ENCODE measurements at places on chromosomes 13 and 19.

- peak; percentile 98 for DNase-seq
These were observed 27.8 kb downstream of the NFIX start for GRCh38 chr19:13022859-13023636.

- no peak for DNase-seq
These were observed 35.6 kb upstream of the PSPC1 start for GRCh38 chr13:19818223-19818842.

DNA sequence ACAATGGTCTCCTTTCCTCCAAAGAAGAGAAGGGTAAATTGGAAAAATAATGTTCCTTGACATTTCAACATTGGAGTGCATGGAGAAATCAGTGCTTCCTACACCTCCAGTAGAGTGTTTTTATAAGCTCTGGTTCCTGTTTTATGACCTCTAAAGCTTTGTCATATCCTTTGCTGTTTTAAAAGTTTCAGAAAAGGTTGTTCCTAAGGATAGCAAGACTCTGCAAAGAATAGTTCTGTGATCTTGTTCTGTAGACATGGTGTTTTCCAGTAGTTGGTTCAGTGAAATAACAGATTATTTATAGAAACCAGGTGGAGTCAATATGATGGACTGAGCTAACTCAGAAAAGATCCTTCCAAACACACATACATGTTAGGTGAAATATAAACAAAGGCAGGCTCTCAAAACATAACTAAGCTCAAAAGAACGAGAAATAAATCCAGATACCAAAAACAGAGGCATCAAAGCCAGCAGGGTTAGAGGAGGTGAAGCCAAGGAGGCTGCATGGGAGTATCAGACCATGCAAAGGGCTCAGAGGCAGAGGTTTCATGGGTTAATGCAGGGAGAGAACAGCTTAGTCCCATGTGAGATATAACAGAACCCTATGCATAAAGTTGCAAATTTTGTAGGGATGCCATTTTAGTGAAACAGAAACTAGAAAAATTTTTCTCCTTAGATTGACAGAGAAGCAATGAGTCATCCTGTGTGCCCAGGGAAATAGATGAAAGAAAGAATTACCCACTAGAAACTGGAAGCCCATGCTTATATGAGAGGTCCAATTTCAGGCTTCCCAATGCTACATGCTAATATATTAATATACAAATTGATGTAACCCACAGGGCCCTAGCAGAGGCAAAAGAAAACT, 44.3 kb downstream of the SHISA2 start:
- no peak for DNase-seq

DNA sequence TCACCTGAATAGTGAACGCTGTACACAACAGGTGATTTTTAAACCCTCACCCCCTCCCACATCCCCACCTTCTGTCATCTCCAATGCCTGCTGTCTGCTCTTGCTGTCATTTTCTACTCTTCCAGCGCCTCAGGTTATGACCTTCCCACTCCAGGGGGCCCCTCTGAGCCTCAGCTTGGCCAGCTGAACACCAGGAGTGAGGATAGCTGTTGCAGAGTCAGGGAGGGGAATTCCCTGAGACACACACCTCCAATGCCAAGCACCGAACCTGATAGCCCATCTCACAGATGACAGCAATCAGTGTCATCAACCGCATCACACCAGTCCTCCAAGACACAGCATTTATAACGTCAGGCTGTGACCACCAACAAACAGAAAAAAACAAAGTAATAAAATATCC, 193.5 kb downstream of the ZNF536 start:
- no peak for DNase-seq

GRCh38 chr13:79870123-79870522, 389.2 kb downstream of the NDFIP2 start:
- DNase-seq: peak; percentile 10

DNA sequence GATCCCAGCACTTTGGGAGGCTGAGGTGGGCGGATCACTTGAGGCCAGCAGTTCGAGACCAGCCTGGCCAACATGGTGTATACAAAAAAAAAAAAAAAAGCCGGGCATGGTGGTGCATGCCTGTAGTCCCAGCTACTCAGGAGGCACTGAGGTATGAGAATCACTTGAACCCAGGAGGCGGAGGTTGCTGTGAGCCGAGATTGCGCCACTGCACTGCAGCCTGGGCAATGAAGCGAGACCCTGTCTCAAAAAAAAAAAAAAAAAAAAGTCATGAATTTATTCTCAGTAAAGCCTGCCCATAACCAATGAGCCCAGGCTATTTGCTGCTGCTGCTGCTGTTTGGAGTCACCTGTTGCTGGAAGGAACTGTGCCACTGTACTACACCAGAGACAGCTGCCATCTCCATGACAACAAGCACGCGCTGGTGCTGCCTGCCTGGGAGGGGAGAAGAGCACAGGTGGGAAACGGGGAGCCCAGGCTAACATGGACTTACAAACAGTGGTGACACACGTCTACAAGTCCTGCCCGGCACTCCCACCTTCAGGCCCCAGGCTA, 11.3 kb downstream of the ZFR2 start:
- no peak for DNase-seq

DNA sequence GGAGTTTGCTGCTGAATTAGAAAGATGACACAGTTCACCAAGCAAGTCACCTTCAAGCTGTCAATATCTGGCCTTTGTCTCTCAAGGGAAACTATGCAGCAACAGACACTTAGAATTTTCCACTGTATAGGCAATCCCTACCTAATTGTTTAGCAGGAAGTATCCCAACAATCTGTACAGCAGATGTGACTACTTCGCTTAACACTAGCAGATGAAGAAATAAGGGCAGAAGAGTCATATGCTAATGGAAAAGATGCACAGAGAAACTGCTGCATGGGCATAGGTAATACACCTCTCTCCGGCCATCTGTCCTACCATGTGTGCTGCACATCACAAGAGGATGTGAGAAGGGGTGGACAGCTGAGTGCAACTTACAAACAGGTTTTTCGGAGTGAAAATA, 851.2 kb downstream of the PCDH9 start:
- peak; percentile 7 for DNase-seq

DNA sequence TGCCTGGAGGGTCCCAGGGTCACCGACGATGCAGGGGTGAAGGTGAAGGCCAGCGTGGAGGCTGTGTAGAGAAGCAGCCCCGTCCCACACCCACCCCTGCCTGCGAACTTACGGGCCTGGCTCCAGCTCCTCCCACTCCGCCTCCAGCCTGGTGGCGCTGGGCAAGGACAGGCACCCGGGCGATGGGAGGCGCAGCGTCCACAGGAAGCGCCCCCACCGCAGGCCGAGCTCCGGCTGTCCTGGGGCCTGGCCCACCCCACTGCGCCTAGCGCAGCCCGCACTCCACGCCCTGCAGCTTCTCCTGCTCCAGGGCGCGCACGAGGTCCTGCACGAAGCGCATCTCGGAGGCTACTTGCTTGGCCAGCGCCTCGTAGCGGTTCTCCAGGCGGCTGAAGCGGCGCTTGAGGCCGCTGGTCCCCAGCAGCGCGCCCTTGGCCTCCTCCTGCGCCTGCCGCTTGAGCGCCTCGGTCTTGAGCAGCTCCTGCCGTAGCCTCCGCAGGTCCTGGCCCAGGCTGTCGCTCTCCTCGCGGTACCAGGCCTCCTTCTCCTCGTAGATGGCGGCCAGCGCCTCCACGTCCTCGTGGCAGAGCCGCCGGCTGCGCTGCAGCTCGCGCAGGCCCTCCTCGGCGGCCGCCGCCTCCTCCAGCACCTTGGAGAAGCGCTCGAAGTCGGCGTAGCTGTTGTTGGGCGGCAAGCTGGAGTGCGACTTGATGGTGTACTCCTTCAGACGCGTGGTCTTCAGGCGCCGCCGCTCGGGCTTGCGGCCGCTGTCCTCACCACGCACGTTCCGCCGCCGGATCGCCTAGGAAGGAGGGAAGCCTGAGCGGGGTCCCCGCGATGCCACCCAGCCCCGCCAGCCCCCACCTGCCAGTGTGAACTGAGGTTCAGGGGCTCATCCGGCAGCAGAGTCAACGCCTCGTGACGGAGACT, 11.8 kb downstream of the DAPK3 start:
- DNase-seq: no peak

GRCh38 chr13:75725736-75726135, 89.6 kb downstream of the LMO7 start:
- no peak for DNase-seq

GRCh38 chr19:41997851-41998229, 3.8 kb upstream of the ATP1A3 start:
- DNase-seq: no peak

DNA sequence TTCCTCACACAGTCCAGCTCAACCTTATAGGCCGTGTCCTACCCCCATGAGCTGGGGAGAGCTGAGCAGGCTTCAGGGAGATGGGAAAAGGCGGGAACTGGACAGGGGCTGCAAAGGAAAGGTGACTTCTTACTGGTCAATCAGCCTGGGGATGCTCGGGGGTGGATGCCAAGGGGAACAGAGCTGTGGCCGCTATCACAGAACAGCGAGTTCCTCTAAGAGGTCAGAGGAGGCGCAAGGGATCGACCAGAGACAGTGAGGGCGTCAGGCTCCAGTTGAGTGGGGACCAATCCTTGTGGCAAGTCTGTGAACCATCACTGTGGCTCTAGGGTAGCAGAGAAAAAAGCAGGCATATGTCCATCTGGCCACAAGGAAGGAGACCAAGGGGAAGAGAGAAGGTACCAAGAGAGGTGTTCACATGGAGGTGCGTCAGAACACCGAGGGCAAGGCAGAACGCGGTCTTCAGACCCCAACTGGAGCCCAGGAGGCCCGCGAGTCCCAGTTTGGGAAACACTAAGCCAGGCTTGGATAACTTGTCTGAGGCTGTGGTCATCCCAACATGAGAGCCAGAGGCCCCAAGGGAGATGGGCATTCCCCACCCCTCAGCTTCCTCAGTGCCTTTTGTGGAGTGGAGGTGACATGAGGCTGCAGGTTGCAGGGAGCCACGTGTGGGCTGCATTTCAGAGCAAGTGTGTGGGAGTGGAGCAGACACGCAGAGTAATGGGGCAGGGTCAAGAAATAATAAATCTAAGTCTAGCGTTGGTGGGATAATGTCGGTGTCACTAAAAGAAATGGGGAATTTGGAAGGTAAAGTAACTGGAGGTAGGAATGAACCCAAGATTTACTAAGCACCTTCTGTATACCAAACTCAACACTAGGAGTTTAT, 3.9 kb downstream of the F10 start:
- no peak for DNase-seq

- no peak for DNase-seq
These were observed 174.4 kb downstream of the NUFIP1 start for GRCh38 chr13:44814836-44815235.

DNA sequence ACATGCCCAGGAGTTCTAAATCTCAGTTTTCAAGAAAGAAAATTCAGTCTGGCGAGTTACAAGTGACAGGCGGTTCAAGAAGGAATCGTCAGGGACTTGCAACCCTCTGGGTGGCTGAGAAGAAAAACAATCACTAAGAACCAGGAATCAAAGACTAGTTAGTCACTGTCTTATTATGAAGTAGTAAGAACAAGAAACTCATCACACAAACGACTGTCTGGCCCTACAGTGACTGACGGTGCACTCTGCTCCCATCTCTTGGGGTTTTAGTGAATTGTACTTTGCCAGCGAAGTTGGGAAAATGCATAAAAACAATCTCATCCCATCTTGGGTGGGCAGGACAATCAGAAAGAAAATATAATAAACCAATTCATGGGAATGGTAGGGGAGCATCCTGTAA, 63.7 kb upstream of the SACS start:
- no peak for DNase-seq

- DNase-seq: no peak
These were observed 555.9 kb downstream of the DIAPH3 start for GRCh38 chr13:59607780-59608233.

- no peak for DNase-seq
These were observed 556.7 kb downstream of the PCDH9 start for GRCh38 chr13:66673401-66673800.

DNA sequence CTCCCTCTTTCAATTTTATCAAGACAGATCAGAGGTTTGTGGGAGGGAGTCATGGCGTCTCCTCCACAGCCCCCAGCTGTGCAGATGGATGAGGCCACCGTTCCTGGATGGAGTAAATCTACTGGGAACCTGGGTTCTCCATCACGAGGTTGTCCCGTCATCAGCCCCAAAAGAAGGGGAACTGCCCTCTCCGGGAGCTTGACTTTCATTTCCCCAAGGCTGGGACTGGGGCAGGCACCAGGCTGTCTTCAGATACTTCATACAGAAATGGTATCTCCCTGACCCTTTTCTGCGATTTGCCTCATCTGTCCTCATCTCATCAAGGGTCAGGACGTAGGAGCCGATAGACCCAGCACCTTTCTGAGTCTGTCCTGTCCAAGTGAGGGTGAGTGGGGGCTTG, 9.8 kb downstream of the LILRB2 start:
- DNase-seq: no peak

DNA sequence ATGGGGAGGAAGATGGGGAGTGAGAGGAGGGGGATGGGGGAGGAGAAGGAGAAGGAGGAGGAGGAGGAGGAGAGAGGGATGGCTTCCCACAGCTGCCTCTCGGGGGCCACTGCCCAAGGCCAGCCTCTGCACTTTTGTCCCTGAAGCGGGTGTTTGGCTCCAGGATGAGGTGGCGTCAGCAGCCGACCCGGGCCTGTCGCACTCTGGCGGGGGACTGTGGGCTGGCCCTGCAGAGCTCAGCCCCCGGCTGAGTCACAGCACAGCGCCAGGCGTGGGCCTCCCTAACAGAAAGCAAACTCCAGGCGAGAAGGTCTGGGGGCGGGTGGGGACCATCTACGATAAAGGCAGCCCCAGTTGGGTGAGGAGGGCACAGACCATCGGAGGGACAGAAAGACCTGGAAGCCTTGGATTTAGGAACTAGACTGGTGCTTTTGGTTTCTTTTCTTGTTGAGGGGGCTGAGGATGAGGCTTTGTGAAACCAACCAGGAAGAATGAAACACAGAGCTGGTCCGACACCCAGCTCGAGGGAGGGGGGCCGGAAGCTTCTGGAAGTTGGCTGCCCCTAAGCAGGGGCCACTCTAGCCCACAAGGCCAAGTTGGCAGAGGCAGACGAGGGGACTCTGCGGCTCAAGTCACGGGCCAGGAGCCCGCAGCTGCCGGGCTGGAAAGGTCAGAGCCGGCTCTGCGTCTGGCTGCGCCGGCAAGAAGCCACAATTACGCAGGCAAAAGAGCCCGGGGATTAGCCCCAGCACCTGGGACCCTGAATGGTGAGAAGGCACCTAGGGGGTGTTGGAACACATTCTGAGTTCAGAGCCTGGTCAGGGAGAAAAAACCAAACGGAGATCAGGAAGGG, 18.2 kb downstream of the LSM4 start:
- DNase-seq: peak; percentile 82

- DNase-seq: no peak
These were observed 20.4 kb downstream of the STARD13 start for GRCh38 chr13:33265133-33265532.

DNA sequence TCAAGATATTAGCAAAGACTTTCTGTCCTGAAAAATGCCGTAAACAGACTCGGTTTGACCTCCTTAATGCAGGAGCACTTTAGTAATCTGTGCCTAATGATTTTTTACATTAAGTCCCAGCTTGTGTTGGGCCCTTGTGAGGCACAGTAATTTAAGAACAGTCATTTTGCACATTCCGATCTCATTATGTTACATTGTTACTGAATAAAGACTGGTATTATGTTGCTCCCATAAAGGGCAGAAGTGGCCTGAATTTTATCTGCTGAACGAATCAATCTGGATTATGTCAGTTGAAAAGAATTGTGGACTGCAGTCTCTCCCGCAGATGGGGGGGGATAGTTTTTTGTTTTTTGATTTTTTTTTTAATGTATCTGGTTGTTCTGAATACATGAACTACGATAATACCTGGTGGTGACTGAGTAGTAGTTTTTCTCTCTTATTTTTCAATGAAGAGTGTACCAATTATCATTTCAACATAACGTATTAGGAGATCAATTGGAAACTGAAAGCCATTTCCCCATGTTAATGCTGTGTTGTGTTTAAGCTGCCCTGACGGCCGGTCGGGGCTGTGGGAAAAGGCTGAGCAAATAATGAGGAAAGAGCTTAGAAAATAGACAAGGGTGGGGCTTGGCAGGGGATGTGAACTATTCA, 290.2 kb downstream of the ZNF536 start:
- peak; percentile 53 for DNase-seq

GRCh38 chr13:21759463-21759862, 88.6 kb downstream of the FGF9 start:
- no peak for DNase-seq

Data from muscle of back (tissue), 13 donors.